ENCODE measurements at places on chromosomes 7 and 10.

- DNase-seq, result no peak
Measured at GRCh38 chr10:103716206-103717160, 138.9 kb downstream of the SH3PXD2A start.

GRCh38 chr10:43867667-43868565 is 219.2 kb upstream of the ZNF32 start:
- DNase-seq, result peak; percentile 96

DNA sequence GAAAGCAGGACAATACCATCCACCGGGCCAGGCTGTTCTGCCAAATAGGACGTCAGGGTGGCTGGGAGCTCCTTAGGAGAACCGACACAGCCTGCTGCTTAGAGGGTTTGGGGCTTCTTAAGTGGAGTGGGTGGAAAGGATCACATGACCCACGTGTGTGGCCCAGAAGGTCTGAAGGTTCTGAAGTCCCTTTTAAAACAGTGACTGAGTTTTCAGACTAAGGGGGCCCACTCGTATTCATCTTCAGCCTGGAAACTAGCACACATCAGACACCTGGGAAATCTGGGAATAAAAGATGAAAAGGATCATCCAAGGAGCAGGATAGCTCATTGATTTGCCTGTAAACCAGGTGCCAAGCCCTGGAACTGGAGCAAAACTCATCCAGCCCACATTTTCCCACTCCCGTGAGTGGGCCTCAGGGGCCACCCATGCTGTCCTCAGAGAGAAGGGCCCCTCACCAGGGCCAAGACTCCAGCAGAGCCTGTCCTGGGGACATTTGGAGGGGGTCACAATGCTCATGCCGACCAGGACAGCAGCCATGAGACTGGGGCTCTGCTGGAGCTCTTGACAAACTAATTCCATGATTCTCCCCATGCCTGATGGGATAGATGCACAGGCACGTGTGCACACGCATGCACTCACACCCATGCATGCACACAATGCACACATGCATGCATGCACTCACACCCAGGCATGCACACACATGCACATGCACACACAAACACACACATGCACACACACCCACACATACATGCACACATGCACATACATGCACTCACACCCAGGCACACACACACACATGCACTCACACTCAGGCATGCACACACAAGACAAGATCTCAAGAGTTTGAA is 168.8 kb upstream of the PPP2R2D start:
- no peak for DNase-seq

DNA sequence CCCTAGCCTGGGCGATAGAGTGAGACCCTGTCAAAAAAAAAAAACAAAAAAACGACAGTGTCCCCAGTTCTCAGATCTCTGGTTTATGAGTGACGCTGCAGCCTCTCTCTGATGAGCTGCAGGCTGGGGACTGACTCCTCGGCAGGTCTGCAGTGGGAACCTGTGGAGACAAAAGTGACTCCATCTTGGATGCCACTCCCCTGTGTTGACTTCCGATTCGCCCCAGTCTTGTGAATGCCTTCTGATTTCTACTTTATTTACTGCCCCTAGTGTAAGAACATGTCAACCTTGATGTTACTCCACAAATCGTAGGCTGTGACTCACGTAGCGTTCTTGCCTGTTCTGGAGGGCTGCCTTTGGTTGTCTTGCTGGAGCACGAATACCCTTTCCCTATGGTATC is 6.2 kb downstream of the TACR2 start:
- DNase-seq, result no peak

- DNase-seq, result peak; percentile 66
Measured at GRCh38 chr10:111128331-111129180, 51.7 kb downstream of the ADRA2A start.

- no peak for DNase-seq
Measured at GRCh38 chr7:2602406-2603043, 29.3 kb upstream of the TTYH3 start.

GRCh38 chr10:98382691-98383101 is 32.3 kb downstream of the PYROXD2 start:
- no peak for DNase-seq

- DNase-seq, result no peak
Measured at GRCh38 chr7:111242141-111242755, 151.3 kb downstream of the LRRN3 start.

GRCh38 chr7:123679614-123680013 is 23.9 kb downstream of the LMOD2 start:
- DNase-seq, result no peak

- DNase-seq, result no peak
Measured at GRCh38 chr7:149811221-149811620, 27.0 kb upstream of the ZNF862 start.

GRCh38 chr7:50940621-50941020 is 157.9 kb upstream of the GRB10 start:
- no peak for DNase-seq

DNA sequence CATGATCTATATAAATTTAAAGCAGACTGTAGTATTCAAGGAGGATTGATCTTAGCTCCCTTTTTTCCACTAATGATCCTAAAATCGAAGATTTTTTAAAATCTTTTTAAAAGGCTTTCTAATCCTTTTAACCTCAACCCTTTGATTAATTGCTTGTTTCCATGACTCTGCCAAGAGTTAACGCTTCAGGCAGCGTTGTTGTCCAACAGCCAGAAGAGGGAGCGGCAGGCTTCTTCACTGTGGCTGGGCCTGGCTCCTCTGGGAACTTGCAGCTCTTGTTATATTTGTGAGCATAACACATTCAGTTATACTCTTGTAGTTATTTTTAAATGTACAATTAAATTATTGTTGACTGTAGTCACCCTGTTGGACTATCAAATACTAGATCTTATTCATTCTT is 26.3 kb downstream of the CRCP start:
- peak; percentile 77 for DNase-seq

DNA sequence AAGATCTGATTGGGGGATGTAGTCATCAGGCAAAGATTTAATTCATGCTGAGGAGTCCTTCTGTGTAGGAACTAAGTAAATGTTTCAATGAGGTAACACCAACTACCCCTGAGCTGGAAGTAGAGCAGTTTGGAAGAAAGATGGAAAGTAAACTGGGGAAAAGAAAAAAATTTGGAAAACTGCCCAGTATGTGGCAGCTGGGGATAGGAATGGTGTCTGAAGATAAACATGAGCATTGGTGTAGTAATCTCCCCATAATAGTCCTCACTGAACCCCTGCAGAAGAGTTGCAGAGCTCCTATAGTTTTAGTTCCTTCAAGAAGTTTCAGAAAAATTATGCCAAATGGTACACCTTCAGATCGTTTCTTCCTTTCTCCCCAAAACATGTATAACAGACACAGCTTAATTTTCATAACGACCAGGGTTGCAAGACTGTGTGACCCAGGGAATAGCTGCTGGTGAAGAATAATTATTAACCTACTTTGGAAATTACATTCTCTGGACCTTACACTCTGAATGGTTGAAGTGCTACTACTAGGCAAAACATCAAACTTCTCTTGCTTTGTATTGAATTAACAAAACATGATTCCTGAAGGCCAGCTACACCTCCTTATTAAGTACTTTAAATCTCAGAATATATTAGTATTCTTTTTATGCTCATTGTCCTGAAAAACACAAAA is 446.4 kb upstream of the NRG3 start:
- DNase-seq, result no peak

DNA sequence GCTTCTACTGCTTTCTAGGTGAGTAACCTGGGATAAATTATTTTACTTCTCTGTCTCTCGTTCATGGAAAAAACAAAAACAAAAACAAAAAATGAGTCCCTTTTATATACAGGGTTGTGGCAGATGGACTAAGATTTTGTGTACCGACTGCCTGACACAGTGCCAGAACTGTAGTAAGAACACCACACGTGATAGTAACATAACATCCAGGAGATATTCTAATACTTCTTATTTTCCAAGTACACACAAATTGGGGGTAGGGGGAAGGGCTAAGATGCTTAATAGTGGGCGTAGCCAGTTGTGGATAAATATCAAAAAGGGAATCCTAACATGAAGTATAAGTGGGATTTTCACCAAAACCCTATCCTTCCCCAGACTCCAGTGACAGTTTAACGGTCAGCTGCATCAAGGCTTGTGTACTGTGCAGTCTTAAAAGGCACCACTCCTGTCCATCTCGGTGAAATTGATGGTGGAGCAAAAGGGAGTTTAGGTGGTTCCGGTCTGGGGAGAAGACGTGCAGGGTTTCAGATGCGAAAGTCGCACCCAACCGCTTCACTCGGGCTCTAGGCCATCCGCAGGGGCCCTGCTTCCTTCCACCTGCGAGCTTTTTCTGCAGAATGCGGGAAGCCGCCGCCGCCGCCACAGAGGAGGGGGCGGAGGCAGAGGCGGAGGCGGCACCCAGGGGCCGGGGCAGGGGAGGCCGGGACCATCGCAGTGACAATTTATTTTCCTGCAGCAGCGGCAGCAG is at the start of gene STAMBPL1:
Gene STAMBPL1, plus strand, starts transcription at position 712 of the 748 bp plus-strand sequence. CDS start 21,464 bp downstream, outside the sequence.
- DNase-seq, result no peak

GRCh38 chr10:3502673-3503072 is 282.3 kb downstream of the KLF6 start:
- no peak for DNase-seq

DNA sequence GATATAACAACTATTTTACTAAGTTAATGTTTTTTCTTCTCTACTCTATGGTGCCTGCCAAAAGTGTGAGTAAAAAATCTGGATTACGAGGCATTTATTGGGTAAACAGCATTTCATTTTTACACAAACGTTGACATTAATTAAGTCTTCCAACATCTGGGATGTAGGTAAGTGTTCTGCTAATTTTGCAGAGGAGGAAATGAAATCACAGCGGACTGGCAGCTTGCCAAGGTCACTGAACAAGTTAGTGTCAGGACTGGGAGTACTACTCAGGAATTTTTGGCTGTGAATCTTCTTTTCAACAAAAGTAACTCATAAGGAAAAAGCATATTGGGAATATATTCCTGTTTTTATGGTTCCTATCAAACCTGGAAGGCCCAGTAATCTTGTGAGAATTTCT is 612.1 kb upstream of the FZD8 start:
- DNase-seq, result peak; percentile 55

- DNase-seq, result peak; percentile 55
Measured at GRCh38 chr10:74949034-74949832, 122.8 kb downstream of the KAT6B start.

- DNase-seq, result no peak
Measured at GRCh38 chr10:120365872-120366271, 91.2 kb upstream of the PLPP4 start.
